ENCODE measurements at places on chromosomes 7 and 10.

DNA sequence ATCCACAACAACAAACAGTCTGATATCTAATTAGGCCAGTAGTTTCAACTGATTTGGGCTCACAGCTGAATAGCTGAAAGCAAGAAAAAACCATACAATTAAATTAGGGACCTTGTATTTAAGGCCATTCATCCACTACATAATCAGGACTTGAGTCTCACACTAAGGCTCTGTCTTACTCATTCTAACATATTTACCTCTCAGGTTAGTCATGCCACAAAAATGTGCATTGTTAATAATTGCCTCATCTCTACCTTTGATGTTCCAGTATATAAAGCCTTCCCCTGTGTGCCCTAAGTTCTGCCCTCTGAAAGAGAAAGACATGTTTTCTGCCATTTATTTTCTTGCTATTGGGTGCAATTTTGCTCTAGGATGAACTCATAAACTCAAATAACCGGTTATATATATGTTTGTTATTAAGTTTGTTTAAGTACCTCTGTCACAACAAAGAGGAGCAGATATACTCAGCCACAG, 5.3 kb upstream of the C1GALT1 start:
- no peak for DNase-seq

GRCh38 chr7:87445897-87446296, 29.6 kb downstream of the ABCB4 start:
- DNase-seq: no peak

DNA sequence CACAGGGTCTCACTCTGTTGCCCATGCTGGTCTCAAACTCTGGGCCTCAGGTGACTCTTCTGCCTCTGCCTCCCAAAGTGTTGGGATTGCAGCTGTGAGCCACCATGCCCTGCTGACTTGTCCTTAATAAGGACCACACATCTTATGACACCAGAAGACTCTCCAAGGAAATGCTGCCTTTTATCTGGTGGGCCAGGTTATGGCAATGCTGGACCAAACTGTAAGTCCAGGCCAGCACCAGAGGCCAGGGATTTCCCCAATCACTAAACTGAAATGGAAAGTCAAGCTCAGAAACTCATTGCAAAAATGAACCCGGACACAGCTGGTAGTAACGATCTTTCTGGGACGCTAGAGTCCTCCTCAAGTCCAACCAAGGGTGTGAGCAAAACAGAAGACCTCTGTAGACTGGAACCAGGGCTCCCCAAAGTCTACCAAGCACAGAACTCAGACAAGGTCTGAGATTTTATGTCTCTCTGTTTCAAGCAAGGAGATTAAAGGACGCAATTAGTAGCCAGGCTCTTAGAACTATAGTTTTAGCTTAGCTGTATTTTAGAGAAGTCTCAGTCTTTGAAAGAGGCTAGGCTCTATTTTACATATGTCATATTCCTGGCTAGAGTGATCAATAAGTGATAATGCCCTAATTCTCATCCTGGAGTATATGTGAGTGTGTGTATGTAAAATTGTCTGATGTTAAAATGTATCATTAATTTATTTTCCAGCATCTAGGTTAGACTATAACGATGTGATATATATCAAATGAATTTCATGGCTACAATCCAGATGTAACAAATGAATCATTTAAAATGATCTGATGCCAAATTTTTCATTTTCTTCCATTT, 74.0 kb upstream of the ITGB1 start:
- DNase-seq: no peak

DNA sequence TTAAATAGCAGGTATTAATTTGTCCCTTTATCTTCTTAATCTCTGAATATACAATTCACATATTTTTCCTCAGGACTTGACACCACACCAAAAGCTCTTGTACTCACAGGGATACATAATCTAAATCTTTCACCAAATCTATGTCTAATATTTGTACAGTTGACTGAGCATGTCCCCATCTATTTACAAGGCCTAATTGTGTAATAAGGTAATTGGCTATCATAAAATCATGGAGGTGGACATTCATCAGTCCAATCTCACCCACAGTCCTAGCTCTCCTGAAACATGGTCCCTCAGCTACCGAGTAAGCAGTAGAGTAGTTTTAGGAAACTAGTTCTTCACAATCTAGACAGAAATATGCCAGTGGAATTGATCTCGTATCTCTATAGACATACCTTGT, 30.3 kb upstream of the EGFR start:
- no peak for DNase-seq

GRCh38 chr10:75101416-75102251, 9.8 kb upstream of the SAMD8 start:
- DNase-seq: no peak

- no peak for DNase-seq
Observed at GRCh38 chr7:136533732-136534131, 334.7 kb upstream of the CHRM2 start.

- DNase-seq: no peak
Observed at GRCh38 chr7:131895541-131896164, 339.2 kb upstream of the PODXL start.

DNA sequence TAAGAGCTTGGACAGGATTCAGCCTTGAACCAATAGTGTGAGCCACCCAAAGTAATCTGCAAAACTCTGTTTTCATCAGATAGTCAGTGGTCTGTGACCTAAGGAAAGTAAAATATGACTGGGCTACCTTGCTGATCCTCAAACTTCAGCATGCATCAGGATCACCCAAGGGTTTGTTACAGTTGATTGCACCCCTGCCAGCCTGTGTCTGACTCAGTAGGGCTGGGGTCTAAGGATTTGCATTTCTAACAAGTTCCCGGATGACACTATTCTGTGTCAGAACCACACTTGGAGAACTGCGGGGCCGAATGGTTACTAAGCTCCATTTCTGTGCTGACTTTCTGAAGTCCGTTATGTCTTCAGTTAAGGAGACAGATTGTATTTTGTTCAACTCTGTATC, 40.6 kb upstream of the TSPAN13 start:
- DNase-seq: no peak

DNA sequence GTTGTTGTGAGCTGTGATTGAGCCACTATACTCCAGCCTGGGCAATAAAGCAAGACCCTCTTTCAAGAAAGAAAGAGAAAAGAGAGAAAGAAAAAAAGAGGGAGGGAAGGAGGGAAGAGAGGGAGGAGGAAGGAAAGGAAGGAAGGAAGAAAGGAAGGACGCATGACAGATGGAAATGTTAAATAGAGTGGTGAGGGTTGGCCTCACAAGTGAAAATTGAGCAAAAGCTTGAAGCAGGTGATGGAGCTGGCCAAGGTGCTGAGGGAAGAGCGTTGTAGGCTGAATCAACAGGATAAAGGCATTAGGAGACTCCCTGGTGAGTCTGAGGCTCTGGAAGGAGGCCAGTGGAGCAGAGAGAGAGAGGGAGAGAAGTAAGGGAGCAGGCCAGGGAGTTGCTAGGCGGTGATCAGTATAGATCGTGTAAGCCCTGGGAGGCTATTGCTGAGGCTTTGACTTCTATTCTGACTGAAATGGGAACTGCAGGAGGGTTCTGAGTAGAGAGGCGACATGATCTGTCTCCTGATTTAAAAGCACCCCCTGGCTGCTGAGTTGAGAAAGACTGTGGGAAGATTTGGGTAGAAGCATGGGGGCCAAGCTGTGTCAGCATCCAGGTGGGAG, 26.5 kb upstream of the TMEM248 start:
- peak; percentile 10 for DNase-seq

GRCh38 chr10:60334991-60335390, 54.7 kb downstream of the ANK3 start:
- no peak for DNase-seq

GRCh38 chr10:120606051-120606764, 149.2 kb downstream of the PLPP4 start:
- DNase-seq: no peak

DNA sequence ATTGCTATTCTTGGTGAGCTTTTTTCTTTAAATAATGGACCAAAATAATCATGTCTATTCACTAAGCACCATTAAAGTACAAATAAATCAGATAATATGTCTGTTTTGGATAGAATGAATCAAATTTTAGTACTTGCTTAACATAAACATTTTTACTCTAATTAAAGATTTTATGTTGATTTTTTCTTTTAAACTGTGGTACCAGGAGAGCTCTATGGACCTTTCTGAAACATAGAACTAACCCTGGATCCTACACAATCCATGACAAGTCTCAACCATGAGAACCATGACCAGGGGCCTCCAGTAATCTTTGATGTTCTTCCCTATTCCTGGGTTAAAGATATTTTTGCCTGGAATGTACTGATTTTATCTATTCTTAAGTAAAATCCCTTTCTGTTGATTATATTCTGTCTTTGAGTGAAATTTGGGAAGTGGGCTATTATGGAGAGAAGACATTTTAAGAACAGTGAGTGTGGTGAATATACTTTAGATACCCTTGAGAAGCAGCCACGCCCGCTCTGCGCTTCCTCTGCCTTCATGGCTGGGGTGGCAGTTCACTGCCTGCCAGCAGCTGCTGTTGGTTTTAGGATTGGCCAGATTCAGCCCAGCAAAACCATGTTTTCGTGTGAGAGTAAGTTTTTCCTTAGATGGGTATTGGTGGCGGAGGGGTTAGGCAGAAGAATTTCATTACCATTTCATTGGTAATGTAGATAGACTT, 42.2 kb upstream of the BHLHA15 start:
- no peak for DNase-seq

- DNase-seq: peak; percentile 22
Observed at GRCh38 chr7:98051118-98051744, 55.4 kb upstream of the LMTK2 start.

- DNase-seq: no peak
Observed at GRCh38 chr7:55576753-55577152, 4.5 kb upstream of the VOPP1 start.

DNA sequence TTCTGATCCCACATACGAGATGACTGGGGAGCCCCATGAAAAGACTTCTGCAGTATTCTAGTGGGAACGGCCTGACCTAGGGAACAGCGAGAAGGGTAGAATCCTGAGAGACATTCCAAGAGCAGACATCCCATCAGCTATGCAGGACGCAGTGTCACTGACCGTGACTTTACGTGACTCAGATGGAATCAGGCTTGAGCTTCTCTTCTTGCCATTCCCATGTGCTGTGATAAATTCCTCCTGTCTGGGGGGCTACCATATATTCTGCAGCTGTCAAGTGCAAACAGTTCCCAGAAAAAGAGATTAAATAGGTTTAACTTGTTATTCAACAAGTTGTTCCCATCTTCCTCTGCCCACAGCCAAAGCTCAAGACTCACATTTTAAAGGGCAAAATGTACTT, 73.1 kb upstream of the PDE1C start:
- no peak for DNase-seq

DNA sequence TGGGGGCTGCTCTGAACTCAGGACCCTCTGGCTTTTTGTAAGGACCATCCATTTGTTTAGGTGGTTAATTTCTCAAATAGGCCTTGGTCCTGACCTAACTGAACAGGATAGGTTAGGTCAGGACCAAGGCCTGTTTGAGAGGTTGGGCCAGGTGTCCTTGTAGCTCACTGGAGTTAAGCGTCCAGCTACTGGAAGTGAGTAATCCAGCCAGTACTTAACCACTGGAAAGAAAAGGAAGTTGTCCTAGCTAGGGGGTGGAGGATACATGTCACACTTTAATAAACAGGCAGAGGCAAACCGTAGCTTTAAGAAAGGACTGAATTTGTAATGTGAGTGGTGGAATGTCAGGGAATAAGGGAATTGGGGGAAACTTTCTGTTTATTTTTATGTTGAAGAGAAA, 96.0 kb downstream of the GPR85 start:
- DNase-seq: no peak

DNA sequence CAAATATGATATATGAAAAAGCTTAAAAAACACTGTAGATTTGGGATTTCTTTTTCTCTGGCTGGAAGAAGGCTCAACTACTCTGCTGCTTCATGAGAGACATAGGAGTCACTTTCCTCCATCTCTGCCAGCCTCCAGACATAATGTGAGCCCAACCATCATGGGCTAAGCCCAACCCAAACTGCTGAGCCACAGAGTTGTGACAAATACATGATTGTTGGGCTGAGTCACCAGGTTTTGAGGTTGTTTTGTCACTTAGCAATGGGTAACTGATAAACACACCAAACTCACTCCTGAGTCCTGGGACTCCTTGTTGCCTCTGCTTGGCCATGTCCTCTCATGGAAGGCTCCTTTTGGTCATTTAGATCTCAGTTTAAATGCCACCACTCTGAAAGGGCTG, 381.8 kb upstream of the FZD8 start:
- DNase-seq: no peak

- peak; percentile 43 for DNase-seq
Observed at GRCh38 chr10:102133373-102134195, 744 bp downstream of the PPRC1 start.
